ENCODE measurements at places on chromosomes 7 and 10.

DNA sequence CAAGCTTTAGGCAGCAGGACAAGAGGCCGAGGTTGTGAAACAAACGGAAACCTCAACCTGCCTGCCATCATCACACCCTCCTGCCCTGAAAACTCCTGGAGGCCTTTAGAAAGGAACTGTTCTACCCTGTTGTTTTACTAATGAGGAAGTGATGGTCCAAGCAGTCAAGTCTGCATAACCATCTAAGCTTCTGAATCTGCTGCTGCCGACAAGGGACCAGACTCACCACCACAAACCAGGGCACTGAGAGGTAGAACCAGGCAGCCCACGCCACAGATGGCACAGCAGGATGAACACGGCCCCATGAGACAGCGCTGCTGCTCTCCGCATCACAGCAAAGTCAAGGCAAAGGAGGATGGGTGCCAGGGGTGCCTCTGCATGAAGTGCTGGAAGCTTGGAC is 209.4 kb downstream of the CELF2 start:
- DNase-seq: no peak

DNA sequence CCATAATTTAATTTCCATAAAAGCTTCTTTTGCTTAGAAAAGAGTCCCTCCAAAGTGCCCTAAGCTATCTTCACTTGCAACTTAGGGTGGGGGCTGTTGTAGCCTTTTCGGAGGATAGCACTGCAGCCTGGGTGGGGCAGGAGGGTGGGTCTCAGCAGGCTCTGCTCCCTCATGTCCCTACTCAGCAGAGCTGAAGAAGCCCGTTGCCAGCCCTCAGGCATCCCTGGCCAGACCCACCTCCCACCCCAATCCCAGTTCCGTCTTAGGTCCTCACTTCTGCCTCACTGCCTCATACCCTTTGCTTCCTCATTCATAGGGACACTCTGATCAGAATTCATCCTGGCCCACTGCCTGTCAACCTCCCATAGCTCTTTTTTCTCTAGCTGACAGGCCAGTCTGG is 99.8 kb upstream of the ZMIZ1 start:
- no peak for DNase-seq

DNA sequence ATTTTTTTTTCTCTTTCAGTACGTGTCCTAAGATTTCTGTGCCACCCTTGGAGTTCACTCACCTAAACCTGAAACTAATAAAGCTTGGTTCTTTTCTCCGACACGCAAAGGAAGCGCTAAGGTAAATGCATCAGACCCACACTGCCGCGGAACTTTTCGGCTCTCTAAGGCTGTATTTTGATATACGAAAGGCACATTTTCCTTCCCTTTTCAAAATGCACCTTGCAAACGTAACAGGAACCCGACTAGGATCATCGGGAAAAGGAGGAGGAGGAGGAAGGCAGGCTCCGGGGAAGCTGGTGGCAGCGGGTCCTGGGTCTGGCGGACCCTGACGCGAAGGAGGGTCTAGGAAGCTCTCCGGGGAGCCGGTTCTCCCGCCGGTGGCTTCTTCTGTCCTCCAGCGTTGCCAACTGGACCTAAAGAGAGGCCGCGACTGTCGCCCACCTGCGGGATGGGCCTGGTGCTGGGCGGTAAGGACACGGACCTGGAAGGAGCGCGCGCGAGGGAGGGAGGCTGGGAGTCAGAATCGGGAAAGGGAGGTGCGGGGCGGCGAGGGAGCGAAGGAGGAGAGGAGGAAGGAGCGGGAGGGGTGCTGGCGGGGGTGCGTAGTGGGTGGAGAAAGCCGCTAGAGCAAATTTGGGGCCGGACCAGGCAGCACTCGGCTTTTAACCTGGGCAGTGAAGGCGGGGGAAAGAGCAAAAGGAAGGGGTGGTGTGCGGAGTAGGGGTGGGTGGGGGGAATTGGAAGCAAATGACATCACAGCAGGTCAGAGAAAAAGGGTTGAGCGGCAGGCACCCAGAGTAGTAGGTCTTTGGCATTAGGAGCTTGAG is at the start of gene CFTR:
TSS of gene CFTR (plus strand) at position 801 of the 830 bp plus-strand sequence. CDS start 70 bp downstream, outside the sequence.
- DNase-seq: peak; percentile 57

DNA sequence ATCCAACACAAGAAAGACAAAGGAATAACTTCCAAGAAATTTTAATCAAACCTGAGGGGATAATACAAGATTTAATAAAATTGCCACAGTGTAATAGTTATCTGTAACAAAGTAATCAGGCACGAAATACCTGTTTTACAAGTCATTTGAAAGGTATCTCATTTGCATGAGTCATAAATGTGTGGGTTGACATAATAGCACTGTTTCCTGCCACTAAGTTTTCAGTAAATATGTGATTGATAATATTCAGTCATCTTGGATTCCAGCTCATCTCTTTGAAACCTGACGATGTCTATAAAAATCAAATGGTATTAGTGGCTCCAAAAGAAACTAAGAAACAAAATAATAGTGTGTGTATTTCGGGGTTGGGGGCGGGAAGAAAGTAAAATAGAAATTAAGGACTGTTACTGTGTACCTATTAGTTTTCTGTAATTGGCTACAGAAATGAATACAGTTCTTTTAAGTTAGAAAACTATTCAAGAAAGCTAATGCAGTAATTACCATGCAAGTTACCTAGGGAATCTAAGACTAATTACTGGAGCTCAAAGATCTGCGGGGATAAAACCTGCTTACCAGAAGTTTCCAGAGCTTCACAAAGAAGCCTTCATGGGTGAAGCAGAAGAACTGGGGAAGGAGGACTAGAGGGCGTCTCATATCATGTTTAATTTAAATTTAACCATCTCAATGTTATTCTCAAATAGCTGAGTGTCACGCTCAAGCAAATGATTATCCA is 100.7 kb downstream of the ST8SIA6 start:
- no peak for DNase-seq

DNA sequence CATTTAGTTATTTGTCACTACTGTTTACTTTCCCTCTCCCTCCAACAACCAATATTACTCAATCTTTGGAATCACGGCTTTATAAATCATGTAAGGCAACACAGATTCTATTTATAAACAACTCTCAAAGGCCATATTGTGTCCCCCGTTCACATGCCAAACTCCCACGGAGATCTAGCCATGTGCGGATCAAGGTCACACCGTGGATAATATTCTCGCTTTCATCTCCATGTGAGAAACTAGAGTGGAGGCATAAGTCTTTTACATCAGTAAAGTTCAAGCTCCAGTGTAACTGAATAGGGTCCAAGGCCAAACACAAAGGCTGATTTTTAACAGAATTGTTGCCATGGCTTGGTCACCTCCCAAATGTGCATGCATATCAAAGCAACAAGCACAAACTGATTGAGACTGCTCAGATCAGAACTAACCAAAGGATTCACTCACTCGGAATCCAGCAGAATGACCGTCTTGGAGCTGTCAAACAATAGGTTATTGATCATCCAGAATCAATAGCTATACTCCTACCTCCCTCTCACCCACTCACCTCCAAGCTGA is 569.5 kb upstream of the LRRN3 start:
- DNase-seq: peak; percentile 60

DNA sequence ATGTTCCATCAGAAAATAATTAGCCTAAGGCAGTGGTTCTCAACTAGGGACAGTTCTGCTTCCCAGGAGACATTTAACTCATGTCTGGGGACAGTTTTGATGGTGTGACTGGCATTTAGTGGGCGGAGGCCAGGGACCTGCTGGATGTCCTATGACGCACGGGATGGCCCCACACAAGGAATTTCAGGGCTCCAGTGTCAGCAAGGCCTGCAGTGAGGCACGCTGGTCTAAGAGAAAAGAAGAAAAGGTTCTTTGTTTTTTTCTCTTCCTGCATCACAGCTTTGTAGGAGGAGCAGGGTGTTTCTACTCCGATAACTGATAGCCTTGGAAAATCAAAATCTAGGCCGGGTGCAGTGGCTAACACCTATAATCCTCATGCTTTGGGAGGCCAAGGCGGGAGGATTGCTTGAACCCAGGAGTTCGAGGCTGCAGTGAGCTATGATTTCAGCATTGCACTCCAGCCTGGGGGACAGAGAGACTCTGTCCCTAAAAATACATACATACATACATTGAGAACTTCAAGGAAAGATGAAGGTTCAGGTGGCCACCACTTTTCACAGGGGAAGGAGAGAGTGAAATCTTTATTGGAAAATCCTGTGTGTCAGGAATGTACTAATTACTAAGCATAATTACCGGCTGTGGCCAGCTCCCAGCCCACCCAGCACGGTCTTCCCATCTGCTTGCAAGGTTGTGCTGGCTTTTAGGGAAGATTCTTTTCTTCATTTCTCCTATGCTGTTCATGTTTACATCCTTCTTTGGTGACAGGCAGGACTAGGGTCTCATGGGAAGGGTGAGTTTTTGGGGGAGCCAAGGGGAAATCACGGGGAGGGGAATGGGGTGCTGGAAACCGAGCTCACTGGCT is 150.4 kb downstream of the ACTR3B start:
- DNase-seq: peak; percentile 16

DNA sequence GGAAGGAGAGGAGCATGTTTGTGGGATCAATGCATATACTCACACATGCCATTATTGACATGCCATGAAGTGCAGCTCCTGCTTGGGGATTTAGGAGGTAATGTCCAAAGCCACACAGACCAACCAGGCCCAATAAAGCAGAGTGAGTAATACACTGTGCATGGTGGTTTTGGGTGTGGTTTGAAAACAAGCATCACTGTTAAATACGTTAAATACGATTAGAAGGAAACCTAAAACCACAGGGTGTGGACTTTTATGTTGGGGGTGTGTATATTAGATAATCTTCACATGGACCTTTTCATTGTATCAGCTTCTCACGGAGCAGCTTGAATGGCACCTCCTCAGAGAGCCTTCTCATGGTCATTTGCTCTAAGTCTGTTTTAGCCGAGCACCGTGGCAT is 10.4 kb upstream of the EIF3A start:
- no peak for DNase-seq

GRCh38 chr7:154794147-154794780 is 208.7 kb downstream of the PAXIP1 start:
- no peak for DNase-seq

- DNase-seq: peak; percentile 53
These were observed 89.9 kb upstream of the BTBD16 start for GRCh38 chr10:122181041-122181732.

DNA sequence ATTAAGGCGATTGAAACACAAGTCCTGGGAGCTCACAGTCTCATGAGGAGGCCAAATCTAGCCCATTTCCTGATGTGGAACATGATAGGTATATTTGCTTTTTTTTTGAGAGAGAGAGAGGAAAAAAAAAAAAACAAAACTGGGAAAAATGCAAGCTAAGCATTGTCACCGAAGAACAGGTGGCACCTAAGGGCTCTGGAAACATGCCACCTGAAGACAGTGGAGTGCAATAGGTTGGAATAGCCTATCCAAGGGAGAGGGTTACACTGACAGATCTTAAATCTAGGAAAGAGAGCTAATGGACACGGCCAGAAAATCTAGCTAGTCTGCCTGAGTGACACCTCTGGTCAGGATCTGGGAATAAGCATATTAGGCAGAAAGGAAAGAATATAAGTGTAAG is 110.2 kb downstream of the SRI start:
- DNase-seq: no peak

GRCh38 chr7:18222636-18223035 is 195.0 kb upstream of the PRPS1L1 start:
- DNase-seq: no peak
